ENCODE measurements at places on chromosomes 3 and 15.

- DNase-seq = no peak
Measured at GRCh38 chr15:90271459-90272166, 6.1 kb downstream of the NGRN start.

GRCh38 chr3:174466471-174467054, 392.6 kb upstream of the NAALADL2 start:
- no peak for DNase-seq

GRCh38 chr15:89399238-89400115, 64.9 kb upstream of the POLG start:
- DNase-seq = peak; percentile 48

DNA sequence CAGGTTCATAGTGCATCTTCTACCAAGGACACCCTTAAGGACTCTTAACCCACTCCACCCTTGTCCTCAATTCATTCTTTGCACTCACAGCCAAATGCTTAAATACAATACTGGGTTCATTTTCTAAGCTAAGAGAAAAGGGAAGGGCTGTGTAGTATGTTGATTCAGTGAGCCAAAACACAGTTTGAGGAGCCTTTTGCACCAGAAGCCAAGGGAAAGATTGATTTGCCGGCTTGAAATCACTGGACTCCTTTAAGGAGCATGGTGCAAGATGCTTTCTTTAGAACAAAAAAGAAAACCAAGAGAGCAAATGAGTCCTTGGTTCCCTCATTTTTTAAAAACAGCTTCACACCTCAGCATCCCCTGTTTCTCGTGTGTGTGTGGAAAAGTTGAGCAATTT, 47.8 kb downstream of the BOC start:
- no peak for DNase-seq
